Thyroid gland (tissue), 4 donors: ENCODE measurements at places on chromosomes 11 and 22. TPM values are rescaled to one million over a fixed set of nuclear protein-coding genes. Genes with fewer than 3 reads are reported as not detected.

GRCh38 chr11:126612671-126613070, 257.2 kb downstream of the ST3GAL4 start:
- no peaks in the 10 kb centered on the region for H3K27me3 ChIP-seq
- H3K4me1 ChIP-seq = no peaks in the 10 kb centered on the region
- no peak overlapping the region for H3K27ac ChIP-seq
- no peak overlapping the region for H3K4me3 ChIP-seq
- H3K36me3 ChIP-seq = no peaks in the 10 kb centered on the region

GRCh38 chr11:108975026-108975425, 310.2 kb downstream of the DDX10 start:
- H3K36me3 ChIP-seq = no peaks in the 10 kb centered on the region
- no peaks in the 10 kb centered on the region for H3K27me3 ChIP-seq
- no peaks in the 10 kb centered on the region for H3K4me1 ChIP-seq
- no peak overlapping the region for H3K4me3 ChIP-seq

DNA sequence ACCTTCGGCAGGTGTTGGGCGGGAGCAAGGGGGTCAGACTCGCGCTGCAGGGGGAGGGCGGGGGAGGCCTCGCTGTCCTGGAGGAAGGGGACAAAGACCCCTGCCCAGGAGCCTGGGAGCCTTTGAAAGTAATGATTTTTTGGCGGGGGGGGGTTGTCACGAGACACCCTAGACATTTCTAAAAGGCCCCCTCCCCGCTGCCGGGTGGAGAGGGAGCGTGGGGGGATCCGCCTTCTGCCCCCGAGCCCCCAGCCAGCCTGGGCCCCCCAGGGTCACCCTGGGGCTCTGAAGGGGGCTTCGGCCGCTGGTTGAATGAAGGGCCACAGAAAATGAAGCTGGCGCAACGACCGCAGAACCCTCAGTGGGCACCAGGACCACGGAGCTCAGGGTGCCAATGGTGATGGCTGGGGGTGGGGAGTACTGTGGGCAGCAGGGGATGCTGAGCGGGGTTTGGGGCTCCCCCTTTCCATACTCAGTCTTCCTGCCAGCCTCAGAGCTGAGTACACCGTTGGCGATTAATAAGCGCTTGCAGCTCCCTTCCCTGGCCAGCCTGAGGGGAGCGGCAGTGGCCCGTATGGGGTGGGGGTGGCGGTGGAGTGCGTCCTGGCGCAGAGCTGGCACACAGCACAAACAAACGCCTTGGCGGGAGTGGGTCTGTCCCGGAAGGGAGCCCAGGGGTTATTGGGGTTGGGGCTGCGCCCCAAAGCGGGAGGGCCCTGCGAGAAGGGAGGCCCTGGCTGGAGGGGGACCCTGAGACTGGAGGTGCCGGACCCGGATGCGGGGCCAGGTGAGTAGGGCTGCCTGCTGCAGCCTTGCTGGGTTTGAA, 1.2 kb upstream of the DUSP8 start:
- peak; percentile 51 for DNase-seq
- no peaks in the 10 kb centered on the region for H3K36me3 ChIP-seq
- H3K27me3 ChIP-seq = no peaks in the 10 kb centered on the region
- H3K27ac ChIP-seq = peak overlapping the region; percentile 64

DNA sequence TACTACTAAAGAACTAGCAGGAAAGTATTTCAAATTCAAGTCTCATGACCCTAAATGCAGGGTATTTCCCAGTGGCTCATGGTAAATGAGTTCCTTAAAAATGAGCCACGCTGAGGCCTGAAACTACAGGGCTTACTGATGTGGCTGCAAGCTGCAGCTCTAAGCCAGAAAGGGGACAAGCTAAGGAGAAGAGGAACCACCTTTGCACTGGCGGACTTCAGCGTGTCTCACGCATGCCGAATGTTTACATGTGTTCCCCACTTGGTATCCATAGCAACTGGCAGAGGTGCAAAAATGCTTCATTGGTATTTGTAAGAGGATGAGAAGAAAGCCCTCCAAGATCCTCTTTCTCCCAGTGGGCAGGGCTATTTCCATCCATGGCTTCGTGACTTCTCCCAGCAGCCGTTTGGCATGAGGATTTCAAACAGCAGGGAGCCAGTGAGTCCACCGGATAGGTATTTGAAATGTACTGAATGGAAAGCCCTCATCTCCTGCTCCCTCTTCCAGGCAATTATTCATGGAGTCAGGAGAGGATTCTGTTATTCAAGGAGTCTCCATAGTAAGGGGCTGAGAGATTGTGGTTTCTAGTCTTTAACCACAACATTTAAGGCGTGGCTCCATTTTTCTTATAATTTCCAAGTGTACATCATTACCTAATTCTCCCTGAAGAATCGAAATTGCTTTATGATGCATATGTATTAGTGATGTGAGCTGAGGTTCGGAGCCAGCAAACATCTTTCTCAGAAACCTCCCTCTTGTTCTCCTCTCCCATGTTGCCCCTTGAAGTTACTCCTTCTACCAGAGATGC, 55.3 kb upstream of the CD44 start:
- no peaks in the 10 kb centered on the region for H3K27me3 ChIP-seq
- peak; percentile 74 for DNase-seq
- no peaks in the 10 kb centered on the region for H3K36me3 ChIP-seq
- H3K4me3 ChIP-seq = no peak overlapping the region
- no peak overlapping the region for H3K27ac ChIP-seq

- H3K4me1 ChIP-seq = peaks cover 38% of the 10 kb centered on the region
- peak overlapping the region; percentile 99 for H3K27ac ChIP-seq
- H3K4me3 ChIP-seq = peak overlapping the region; percentile 91
- H3K27me3 ChIP-seq = no peaks in the 10 kb centered on the region
- peak; percentile 72 for DNase-seq
Measured at GRCh38 chr22:41445129-41446056, 1.2 kb downstream of the TOB2 start.

- H3K27me3 ChIP-seq = no peaks in the 10 kb centered on the region
- no peak for DNase-seq
- H3K27ac ChIP-seq = no peak overlapping the region
- H3K4me1 ChIP-seq = no peaks in the 10 kb centered on the region
- no peaks in the 10 kb centered on the region for H3K36me3 ChIP-seq
- H3K4me3 ChIP-seq = no peak overlapping the region
Measured at GRCh38 chr11:1733009-1733715, 17.2 kb downstream of the IFITM10 start.

The CCDC116 gene
- 0.59 TPM for total RNA-seq
